ENCODE measurements at places on chromosomes 6 and 20. TPM values are rescaled to one million over a fixed set of nuclear protein-coding genes. Genes with fewer than 3 reads are reported as not detected.
A peak's percentile ranks its signal among the peaks of the same experiment; 100 is the strongest.

Gene PLN
- not detected for polyA plus RNA-seq

GRCh38 chr6:27505209-27506027 is 32.5 kb upstream of the ZNF184 start:
- DNase-seq, result peak; percentile 77

DNA sequence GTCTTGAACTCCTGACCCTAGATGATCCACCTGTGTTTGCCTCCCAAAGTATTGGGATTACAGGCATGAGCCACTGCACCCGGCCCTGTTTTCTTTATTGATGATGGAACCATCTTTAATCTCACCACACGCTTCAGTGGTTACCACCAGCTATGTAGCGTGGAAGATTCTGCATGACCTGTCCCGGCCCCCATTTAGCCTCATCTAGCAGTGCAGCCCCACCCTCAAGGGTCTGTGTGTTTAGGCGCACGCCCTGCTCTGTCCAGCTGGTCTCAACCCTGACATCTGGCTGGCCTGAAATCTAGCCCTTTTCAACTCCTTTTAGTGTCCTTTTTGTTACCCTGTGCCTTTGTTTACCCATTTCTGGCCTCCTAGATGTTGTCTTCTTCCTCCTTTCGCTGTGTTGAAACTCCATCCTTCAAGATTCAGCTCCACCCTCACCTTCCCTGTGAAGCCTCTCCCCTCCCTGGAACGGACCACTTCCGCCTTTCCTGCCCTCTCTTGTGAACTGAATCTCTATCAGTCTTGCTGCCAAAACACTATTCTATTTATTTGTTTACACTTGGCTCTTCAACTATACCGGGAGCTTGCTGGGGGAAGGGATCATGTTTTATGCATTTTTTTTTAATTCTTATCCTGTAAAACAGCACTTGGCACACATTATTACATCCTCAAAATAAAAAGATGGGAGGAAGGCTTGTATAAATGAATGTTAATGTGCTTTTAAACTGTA is 101.0 kb upstream of the MTHFD1L start:
- DNase-seq, result no peak

DNA sequence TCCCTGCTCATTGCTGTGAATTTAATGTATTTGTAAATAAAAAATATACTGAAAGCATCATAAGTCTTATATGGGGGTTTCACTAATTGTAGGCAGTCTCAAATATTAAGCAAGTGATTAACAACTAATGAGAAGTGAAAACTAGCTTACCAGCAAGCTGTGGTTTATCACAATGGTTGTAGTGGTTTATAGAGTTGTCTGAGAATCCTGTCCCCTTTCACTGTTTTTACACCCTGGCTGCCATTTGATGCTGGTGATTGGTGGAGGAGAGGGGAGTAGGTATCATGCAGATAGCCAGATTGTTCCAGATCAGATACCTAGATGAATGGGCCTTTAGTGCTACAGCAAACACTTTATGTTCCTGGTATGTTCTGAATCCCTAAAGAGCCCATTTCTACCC is 6.0 kb downstream of the MKKS start:
- DNase-seq, result no peak

DNA sequence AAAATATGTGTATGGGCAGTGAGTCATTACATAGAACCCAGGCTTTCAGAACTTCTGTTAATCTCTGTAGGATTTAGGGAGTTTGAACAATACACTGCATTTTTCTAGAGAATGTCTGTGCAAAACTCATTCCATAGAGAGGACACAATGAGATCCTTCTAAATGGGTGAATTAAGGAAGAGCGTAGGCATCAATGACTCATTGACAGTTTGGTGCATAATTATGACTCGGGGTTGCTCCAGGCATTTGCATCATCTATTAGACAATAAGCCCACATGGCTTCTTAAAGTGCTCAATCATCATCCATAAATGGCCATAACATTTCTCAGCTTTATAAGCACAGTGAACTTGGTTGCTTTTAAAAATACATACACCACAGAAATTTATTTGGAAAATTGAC is 625.5 kb downstream of the CDH26 start:
- no peak for DNase-seq
